HepG2 (cell line): ENCODE measurements at places on chromosomes 7 and 10.

GRCh38 chr10:126084369-126084768, 188.0 kb downstream of the FANK1 start:
- no peak for DNase-seq

DNA sequence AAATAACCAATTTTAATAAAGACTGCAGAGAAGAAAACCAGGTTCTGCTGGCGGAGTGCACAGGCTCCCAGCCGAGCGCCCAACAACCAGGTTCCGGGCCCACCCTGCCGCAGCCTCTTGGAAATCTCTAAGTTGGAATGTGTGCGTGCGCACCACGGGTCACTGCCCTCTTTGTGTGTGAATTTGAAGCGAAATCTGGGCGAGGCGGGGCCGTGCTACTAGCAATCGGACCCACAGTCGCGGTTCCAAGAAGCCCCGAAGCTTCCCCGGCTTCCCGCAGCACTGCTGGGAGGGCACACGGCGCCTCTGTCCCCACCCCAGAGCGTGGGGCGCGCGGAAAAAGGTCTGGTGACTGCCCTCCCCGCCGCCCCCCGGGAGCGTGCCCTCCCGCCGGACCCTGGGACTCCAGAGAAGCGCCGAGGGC, 666 bp upstream of the MAP3K8 start:
- peak; percentile 77 for DNase-seq

DNA sequence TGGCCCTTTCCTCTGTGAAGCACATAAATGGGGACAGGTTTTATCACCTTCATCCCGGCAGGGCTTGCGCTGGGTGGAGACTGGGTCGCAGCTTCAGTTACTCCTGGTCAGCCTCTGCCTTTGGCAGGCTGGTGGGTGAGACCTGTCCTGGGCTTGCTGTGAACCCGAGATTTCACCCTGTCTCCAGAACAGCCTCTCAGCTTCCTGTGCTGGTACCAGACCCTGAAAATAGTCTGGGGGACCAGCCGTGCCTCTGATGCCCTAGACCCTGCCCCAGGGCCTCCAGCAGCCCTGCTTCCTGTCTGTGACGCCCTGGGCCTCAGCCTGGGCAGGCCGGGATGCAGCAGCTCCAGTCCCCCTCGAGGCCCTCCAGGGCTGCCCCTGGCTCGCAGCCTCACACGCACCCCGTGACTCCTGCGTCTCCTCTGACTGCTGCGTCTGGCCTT, 13.2 kb upstream of the PWWP2B start:
- no peak for DNase-seq

DNA sequence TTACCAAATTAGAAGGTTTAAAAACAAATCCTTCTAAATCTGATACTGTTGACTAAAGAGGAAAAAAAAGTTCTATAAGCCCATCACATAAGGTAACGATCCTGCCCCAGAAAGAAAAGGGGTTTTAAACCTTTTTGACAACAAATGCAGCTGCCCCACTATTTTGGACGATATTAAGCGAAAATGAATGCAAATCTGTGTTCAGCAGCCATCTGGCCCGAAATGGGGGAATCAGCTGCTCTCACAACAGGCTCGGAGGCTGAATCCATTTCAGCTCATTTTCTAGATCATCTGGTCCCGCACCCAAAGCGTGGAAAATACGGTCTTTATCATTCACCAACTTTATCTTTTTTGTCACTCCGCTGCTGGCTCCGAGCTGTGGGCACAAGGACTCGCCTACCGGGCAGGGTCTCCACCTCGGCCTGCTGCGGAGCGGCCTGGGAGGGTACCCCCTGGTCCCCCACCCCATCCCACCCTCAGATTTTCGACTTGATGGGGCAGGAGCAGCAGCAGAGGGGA, 2.4 kb upstream of the EBF3 start:
- DNase-seq = no peak

- DNase-seq = peak; percentile 18
Observed at GRCh38 chr7:120856621-120857352, 1.2 kb downstream of the TSPAN12 start.

GRCh38 chr10:36003688-36004087, 361.6 kb upstream of the FZD8 start:
- DNase-seq = no peak

GRCh38 chr7:18356191-18356645, 139.3 kb upstream of the HDAC9 start:
- DNase-seq = peak; percentile 8

DNA sequence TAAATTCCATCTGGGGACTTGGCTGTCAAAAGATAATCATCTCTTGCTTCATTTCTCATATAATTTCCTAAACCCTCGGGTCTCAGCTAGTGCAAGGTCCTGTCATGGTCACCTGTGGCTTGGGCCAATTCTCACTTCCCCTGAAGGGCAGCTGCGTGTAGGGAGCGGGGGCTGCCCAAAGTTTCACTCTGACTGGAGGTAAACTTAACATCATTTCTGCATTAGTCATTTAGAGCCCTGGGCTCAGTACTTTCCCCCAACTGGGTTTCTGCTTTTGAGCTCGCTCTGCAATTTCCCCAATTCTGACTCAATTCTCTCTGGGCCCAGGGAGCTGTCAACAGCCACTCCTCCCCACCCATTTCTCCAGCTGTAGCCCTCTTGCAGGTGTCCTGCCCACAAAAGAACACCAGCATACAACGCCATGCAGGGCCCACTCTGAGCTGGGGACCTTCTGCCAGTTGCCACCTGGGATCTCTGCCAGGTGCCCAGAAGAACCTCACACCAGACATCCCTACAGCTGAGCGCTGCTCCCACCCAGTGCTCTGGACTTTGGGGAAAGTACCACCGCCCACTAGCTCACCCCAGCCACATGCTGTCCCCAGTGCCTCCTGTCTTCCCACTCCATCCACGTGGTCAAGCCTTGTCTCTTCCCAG, 37.9 kb downstream of the VOPP1 start:
- peak; percentile 30 for DNase-seq

DNA sequence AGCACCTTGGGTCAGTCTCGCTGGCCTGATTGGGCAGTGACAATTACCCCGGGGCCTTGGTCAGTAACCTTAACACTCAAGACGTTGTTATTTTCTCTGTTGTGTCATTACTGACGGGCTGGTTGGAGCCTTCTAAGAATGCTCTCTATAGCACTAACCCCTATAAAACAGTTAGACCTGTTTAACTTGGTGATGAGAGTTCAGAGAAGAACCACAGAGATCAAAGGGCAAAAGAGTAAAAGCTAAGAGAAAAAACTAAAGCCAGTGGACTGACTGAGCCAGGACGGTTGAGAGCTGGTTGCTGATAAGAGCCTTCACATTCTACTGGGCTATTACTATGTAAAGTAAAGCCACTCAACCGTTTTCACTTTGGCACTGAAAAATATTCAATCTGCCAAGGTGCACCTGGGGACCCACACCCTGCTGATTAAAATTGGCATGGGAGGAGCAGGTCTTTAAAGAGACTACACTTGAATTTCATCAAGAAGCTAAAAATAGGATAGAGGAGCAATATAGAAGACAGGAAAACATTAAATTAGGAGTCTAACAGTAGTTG, 13.6 kb upstream of the ITGB1 start:
- peak; percentile 80 for DNase-seq

DNA sequence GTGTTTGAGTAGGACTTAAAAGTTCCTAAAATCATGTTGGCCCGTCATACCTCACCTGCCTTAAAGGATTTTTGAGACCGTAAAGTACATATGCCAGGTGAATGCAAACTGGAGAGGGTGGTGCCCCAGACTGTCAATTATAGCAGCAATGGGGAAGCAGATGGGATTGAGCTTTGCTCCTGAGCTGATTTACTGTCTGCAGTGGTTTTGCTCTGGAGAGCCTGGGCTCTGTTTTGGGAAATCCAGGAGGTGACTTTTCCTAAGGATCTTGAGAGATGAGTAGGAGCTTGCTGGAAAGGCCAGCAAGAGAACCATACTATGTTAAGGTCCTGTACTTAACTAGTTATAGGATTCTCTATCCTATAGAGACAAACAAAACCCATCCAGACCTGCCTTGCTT, 43.0 kb downstream of the COL13A1 start:
- DNase-seq = no peak

GRCh38 chr7:130667593-130668257, 823 bp downstream of the COPG2 start:
- DNase-seq = no peak

GRCh38 chr7:1662767-1663166, 7.3 kb upstream of the ELFN1 start:
- DNase-seq = no peak

DNA sequence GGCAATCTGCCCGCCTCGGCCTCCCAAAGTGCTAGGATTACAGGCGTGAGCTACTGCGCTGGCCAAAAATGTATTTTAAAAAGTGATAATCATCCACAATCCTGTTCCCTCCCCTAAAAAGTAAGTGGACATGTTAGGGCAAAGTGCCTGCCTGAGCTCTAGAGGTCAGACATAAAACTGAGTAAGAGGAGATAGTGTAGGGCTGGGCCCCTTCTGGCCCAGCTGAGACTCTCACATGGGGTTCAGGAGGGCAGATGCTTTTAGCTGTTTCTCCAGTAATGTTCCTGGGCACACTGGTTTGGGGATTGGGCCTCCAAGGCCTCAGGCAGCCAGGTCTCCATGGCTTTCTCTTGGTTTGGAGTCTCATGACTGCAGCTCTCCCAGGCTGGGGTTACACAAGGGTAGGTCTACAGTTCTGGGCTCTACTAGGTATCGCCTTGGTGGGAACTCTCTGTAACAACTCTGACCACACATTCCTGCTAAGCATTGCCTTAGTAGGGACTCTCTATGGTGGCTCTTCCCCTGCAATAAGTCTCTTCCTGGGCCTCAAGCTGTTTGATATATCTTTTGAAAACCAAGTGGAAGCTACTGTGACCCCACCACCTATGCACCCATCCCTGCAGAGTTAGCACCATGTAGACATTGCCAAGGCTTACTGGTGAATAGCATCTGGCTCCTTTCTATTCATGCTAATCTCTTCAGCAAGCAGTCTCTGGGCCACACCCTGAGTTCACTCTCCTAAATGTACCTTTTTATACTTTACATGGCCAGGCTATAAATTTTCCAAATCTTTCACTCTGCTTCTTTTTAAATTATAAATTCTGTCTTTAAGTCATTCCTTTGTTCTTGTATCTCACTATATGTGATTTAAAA, 6.9 kb upstream of the NUDCD3 start:
- no peak for DNase-seq

DNA sequence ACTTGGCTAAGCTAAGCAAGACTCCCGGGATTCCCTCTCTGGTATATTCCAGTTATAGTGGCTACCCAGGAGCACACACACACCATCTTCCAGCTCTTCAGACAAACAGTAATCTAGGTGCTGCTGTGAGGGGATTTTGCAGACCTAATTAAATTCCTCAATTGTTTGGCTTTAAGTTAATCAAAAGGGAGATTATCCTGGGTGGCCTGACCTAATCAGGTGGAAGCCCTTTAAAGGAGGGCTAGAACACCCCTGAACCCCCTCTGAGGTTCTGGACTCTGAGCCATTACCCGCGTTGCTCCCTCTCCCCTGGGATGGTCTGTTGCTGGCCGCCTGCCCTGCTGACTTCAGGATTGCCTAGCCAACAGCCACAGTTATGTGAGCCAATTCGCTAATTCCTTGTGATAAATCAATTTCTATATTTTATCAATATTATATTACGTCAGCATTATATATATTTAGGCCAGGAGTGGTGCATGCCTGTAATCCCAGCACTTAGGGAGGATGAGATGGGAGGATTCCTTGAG, 6.4 kb downstream of the SFXN2 start:
- DNase-seq = no peak

GRCh38 chr10:44193166-44193565, 191.7 kb downstream of the CXCL12 start:
- DNase-seq = no peak

DNA sequence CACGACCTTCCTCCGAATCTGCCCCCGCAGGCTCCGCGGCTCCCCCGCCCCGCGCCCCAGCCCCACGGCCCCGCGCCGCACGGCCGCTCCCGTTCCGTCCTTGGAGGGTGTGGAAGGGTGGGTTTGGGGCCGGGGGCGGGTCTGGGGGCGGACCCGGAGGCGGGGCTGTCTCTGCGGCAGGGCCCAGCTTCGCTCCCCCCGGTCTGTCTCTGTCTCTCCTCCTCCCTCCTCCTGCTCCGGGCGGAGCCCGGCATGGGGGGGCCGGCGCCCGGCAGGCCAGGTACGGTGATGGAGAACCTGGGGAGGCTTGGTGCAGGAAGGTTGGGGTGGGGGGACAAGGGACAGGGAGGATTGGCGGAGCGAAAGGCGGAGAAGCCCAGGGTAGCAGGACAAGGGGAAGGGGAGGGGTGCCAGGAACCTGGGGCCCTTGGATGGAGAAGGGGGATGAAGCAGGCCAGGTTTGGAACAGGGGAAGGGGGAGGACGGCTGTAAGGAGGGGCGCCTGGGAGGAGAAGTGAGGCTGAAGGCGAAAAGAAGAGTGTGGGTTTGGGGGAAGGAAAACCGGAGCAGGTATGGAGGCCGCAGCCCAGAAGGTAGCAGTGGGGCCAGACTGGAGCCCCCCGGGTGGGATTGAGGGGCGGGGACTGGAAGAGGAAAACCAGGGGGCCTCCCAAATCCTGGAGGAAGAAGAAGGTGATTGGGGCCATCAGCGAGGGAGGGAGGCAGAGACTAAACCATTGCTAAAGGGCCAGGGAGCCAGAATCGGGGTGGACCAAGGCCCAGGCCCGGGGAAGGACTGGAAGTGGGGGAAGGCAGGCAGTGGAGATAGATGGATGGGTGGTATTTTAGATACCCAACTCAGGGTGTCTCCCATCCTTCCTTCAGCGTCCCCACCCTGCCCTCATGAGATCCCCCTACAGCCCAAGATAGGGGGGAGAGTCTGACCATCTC, at the start of gene NYAP1:
Gene NYAP1 (plus strand): TSS at position 206 of the 951 bp plus-strand sequence. CDS start 1,385 bp downstream, outside the sequence.
- DNase-seq = no peak

- no peak for DNase-seq
Observed at GRCh38 chr10:28411648-28412047, 108.8 kb upstream of the MPP7 start.

GRCh38 chr10:63763744-63764143, 242.5 kb downstream of the REEP3 start:
- no peak for DNase-seq

GRCh38 chr7:23898619-23899018, 188.6 kb downstream of the STK31 start:
- no peak for DNase-seq

GRCh38 chr7:93435791-93436190, 138.7 kb downstream of the CALCR start:
- DNase-seq = no peak

GRCh38 chr7:121288894-121289293, 39.9 kb upstream of the WNT16 start:
- DNase-seq = no peak

DNA sequence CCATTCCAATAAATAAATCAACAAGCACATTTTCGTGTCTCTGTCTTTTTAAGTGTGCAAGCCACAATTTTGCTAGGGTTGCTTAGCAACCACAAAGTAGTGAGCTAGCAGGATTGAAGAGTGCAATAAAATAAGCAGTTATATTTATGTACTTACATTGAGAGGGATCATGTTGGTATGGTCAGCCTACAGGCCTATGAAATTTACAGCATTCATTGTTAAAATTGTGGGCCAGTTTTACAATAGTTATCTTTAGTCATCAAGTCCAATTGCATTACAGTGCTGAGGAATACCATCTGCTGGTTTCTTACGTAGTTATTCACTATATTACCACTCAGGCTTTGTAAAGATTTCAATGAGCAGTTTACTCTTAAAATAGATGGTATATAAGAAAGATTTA, 192.5 kb upstream of the POT1 start:
- DNase-seq = no peak
